ENCODE measurements at places on chromosomes 1 and 21.

GRCh38 chr21:34950980-34951379 is 98.1 kb downstream of the RUNX1 start:
- DNase-seq = no peak

GRCh38 chr1:17908945-17909344 is 153.8 kb downstream of the ACTL8 start:
- DNase-seq = no peak

GRCh38 chr1:236472850-236473788 is 50.7 kb upstream of the LGALS8 start:
- DNase-seq = no peak

- DNase-seq = no peak
These were observed 275.7 kb downstream of the PBX1 start for GRCh38 chr1:164834641-164835040.

DNA sequence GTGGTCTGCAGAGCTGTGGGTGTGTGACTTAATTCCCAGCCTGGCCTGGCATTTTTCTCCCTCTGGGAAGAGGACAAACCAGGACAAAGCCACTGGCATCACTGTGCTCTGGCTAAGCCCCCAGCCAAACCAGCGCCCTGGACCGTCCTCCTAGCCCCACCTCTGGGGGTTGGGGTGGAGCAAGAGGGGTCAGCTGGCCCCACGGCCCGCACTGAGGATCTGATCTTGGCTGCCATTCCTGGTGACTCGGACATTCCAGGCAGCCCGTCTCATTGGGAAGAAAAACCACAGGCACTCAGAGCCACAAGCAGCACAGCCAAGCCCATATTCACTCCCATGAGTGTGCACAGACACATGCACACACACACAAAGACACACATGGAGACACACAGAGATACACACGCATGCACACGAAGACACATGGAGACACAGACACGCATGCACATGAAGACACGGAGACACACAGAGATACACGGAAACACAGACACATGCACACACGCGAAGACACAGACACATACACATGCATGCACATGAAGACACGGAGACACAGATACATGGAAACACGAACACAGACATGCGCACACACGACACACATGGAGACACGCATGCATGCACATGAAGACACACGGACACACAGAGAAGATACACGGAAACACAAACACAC is 2.3 kb upstream of the MXRA8 start:
- no peak for DNase-seq

DNA sequence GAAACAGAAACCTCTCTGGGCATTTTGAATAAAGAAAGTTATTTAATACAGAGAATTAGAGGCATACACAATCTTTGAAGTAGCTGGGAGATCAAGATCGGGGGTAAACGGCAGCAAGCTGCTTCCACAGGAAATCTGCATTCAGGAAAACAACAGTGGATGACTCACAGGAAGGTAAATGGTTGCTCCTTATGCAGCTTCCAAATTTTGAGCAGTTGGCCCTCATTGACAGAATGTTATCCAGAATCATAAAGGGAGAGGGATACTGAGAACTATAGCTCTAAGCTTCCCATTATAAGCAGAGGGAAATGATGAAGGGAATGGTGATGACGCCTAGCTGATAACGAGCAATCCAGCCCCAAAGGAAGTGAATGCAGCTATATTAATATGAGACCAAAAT is 28.6 kb downstream of the ZMYND12 start:
- DNase-seq = no peak

- DNase-seq = no peak
These were observed 21.9 kb downstream of the GPR137B start for GRCh38 chr1:236164273-236164672.

GRCh38 chr1:229019663-229020271 is 251.1 kb upstream of the RAB4A start:
- DNase-seq = no peak

GRCh38 chr1:25858906-25859789 is at the start of gene AUNIP:
TSS of gene AUNIP (minus strand) at chr1:25859457. CDS start at chr1:25859357, 100 bp downstream.
- no peak for DNase-seq

DNA sequence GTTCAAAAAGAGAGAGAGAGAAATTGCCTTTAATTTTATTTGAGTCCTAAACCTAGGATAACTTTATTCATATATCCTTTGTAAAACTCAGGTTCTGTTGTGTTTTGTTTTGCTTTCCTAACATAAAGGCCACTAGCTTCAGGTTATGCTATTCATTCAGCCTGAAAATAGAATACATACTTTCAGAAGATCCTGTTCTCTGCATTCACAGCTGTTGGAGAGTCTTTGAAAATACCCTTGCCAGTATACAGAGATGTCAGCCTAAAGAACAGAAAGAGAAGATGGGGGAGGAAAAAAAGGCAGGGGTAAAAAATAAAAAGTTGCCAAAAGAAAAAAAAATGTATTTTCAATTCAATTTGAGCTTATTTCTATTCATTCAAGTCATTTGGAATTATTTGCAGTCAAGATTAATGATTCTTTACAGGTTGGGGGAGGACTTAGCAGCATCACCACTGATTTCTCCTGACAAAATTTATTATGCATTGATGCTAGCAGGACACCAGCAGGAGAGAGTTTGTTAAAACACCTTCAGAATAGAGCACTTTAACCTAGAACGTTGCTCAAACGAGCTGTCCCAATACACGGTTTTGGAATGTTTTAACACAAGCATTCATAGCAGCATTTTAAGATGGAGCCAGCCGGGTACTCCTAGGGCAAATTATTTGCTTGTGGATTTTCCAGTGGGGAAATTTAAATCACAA is 318.5 kb downstream of the NTNG1 start:
- no peak for DNase-seq

DNA sequence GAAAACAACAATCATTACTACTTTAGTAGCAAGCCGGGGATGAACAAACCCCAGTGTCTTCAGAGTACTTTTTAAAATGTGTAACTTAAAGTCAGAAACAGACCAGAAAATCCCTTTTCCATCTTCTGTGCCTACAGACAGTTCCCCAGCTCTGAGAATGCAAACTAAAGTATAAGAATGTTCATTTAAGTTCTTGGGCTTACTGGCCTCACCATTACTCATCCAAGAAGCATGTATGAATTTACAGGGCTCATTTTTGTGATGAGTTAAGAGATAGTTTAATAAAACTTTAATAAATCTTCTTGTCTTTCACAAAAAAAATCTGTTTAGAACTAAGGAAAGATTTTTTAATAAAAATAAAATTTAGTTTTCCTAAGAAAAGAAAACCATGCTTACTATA is 4.6 kb downstream of the LPGAT1 start:
- DNase-seq = no peak

GRCh38 chr1:18681423-18681835 is 50.8 kb downstream of the PAX7 start:
- peak; percentile 41 for DNase-seq

GRCh38 chr1:23555270-23555985 is 3.9 kb downstream of the ID3 start:
- DNase-seq = no peak

DNA sequence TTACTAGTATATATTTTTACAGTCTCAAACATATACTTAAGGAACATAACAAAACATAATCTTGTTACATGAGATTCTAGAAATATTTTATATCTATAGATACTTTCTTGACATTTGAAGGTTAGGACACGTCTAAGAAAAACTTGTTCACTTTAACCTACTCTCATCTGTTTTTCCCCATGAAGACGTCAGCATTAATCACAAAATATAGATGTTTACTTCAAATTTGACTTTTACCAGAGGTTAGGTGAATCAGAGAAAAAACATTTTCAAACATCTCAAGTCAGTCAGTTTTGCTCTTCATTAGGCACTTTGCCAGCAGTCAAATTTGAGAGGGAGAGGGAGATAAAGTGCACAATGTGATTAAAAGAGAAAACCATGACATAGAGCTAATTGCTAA is 47.7 kb downstream of the BRINP3 start:
- DNase-seq = no peak

DNA sequence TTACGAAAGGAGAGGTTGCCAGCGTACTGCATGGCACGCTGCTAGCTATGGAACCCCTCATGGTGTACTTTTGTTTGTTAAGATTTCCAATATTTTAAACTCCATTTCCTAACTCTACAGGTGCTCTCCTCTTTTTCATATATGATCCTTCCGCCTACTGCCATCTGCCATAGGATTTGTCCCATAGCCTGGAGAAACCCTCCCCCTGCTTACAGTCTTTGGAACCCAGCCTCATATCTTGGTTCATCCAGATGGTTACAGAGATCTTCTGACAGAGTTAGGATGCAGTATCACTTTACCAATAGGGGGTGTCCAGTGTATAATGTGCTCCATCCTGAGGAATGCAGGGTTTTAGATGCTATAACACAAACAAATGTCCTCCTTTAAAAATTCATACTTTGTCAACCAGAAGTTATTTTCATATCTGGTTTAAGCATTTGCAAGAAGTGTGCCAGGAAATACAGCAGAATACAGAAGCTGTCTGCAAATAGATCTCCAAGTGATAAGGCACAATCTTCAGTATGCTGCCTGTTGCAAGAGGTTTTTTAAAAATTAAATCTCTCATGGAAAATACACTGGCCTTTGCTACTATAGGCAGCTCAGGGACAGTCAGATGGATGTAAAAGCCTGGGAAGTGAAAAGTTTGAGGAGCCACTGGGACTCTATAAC is 377.8 kb downstream of the KCNH1 start:
- DNase-seq = no peak

GRCh38 chr1:111227434-111227833 is at the start of gene CHI3L2:
TSS of gene CHI3L2 (plus strand) at chr1:111227713. CDS start at chr1:111227730, 17 bp downstream.
- DNase-seq = no peak

DNA sequence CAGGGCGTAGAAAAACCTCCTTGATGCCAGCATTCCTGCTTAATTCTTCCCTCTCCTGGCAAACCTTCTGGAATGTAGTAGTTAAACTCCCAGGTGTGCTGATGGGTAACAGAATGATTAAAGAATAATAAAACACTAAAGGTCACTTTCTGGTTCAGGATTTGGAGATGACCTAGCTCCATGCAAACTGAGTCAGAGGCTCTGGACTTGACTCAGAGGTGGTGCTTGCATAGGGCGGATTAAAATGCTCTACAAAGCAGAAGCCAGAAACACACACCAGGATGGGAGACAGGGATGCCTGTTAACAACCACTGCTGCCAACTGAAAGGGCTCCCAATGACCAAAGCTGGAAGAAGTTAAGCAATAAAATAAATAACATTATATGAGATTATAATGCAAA is 41.5 kb downstream of the KRTAP19-8 start:
- no peak for DNase-seq

GRCh38 chr1:169565335-169566271 is 20.7 kb downstream of the F5 start:
- no peak for DNase-seq

GRCh38 chr1:84973498-84974334 is 23.2 kb downstream of the MCOLN2 start:
- DNase-seq = no peak

- no peak for DNase-seq
These were observed 100.4 kb upstream of the USH2A start for GRCh38 chr1:216523449-216524190.

- DNase-seq = no peak
These were observed 32.9 kb downstream of the C21orf91 start for GRCh38 chr21:17786071-17786850.

- no peak for DNase-seq
These were observed 16.1 kb downstream of the FASLG start for GRCh38 chr1:172674831-172675613.

- peak; percentile 66 for DNase-seq
These were observed 35.5 kb upstream of the ATP6V1G3 start for GRCh38 chr1:198575798-198576641.

DNA sequence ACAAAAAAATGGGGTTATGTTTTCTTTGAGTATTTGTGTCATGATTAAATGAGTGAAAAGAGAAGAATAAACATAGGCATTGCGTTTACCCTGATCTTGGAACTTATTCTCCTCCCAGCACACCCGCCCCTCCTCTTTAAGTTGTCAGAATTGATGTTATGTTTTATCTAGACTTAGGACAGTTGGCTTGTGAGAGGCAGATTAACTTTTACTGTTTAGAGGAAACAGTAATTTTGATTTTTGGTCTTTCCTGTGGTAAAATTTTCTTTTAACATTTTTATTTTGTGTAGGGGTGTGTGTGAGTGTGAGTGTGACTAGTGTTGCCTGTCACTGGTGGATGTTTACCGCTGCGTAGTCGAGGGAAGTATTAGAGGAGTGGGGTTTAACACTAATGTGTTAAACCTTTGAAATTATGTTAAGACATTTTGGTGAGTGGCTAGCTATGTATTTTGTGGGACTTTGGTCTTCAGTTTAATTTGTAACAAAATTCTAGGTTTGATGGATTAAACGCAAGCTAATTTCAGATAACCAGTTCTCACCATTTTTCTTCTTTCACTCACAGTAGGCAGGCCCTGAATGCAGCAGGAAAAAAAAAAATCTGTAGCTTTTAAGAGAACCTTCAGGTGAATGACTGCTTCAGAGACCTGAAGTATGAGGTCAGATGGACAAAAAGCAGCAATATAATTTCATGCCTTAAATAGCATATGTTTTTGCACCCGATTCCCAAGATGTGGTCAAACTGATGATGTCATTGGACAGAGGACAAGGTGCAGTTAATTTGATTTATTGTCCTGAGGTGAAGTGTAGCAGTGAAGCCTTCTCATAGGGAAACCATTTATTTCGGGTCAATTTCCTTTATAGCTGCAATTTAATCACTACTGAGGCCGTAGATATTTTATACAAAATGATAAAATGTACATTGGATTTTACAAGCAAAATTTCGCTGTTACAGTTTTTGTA is 2.7 kb downstream of the POU2F1 start:
- DNase-seq = no peak

DNA sequence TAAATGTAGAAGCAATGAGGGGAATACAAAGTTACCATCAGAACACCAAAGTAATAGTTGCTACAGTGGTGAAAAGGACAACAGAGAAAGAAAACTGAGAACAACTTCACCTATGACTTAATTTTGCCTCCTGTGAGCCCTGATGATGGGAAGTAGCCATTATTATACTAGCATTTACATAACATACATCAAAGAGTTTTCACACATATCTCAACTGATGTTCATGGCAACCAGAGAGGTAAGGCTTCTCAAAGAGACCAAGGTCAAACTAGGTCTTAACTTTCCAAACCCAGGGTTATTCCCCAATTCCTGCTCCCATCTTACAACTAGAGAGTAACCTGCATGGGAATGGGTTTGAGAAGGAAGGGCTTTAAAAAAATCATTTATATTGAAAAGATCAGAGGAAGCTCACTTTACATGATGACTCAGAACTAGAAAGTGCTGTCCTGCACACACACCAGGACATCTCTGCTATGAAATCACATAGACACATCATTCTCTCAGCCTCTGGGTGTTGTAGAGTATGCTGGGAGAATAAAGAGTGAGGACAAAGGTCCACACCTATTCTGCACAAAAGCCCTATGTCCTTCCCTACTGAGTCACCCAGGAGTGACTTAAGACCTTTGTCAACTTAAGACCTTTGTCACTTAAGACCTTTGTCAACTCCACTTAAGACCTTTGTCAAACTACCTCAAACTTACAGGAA is 179.7 kb downstream of the TNFSF18 start:
- no peak for DNase-seq

GRCh38 chr1:193416226-193417024 is 230.0 kb upstream of the B3GALT2 start:
- DNase-seq = no peak

- DNase-seq = no peak
These were observed 1.9 kb downstream of the ADARB1 start for GRCh38 chr21:45076245-45076711.

- DNase-seq = no peak
These were observed 140.6 kb downstream of the ZNF281 start for GRCh38 chr1:200269256-200269655.
